Urinary bladder (tissue), 4 donors: ENCODE measurements at places on chromosomes 7 and 10. TPM values are rescaled to one million over a fixed set of nuclear protein-coding genes. Genes with fewer than 3 reads are reported as not detected.

GRCh38 chr7:22842973-22843372 is 20.3 kb upstream of the TOMM7 start:
- no peak for DNase-seq

DNA sequence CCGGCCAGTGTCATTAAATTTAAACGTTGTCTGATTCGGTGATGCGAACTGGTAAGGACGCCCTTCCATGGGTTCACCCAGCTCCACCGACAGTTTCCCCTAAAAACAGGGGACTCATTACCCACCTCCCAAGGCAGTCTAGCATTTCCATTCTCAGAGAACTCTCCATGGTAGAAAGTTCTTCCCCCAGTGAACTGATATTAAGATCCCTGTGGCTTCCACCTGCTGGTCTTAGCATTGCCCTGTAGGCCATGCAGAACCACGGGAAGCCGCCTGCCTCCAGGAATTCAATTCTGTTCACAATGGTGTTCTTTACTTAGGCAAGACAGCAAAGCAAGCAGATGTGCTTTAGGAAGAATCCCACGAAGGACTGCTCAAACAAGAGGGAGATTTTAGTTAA is 128.9 kb upstream of the NANOS1 start:
- no peak for DNase-seq

DNA sequence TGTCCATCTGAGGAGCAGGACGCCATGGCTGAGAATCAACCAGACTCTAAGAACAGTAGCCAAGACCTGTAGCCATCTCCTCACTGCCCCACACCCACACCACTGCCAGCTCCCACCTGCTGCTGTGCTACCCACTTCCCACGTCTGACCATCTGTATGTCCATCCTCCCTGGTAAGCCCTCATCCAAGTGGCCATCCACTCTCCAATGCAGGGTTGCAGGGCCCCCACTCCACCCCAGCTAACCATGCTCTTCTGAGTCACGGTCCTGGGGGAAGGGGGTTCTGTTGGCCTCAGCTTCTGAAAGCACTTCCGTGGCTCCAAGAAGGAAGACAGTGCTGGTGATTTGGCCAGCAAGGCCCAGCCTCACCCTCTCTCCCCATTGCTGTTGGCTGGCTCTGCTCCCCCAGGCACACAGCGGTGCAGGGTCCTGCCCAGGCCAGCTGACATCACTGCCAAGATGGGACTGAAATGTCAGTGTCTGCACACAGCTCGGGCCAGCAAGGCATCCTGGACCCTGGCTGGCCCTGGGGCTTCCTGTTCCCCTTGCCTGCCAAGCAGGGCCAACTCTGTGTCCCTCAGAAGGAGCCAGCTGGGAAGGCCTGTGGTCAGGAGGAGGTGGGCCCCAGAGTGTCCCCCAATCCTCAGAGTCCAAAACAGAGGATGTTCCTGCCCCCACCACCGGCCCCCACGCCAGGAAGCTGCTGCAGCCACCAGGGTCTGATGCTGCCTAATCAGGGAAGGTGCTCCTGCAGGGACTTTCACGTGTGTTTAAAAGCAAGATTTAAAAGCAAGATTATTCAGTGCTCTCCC is 17.5 kb downstream of the RASGEF1A start:
- DNase-seq: no peak

- no peak for DNase-seq
Measured at GRCh38 chr10:126060261-126060931, 164.0 kb downstream of the FANK1 start.

- DNase-seq: no peak
Measured at GRCh38 chr7:104983076-104983577, 30.9 kb upstream of the KMT2E start.

DNA sequence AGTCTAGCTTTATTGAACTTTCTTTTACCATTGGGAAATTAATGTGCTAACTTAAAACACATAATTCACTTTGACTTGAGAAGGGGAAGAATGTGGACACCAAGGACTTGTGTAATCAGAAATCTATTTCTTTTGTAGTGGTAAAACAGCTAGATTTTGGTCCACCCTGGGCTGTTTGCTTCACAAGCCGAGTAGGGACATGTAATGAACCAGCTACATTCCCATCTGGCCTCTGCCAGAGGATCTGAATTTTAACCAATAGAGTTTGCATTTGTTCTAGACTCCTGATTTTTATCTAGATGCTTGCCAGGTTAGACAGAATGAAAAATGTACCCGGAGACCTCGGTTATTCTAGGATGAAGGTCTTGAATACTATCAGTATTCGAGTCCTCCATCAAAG is 1.9 kb downstream of the CACNB2 start:
- no peak for DNase-seq

DNA sequence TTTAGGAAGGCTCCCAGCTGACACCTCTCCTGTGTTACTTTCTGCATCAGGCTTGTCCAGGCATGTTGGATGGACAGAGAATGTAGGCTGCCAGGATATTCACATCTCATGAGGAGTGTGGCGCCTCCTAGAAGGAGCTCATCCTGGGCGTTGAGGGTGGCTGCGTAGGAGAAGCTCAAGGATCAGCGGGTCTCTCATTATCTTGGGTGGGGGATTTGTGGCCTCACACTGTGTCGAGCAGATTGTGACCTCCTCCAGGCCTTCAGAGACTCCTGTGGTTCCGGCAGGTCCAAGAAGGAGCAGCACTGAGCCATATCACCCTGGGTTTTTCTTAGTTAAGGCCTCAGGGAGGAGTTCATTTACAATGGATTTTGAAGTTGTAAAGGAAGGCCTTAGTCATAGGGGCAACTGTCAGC is 8.7 kb upstream of the COBL start:
- DNase-seq: no peak

DNA sequence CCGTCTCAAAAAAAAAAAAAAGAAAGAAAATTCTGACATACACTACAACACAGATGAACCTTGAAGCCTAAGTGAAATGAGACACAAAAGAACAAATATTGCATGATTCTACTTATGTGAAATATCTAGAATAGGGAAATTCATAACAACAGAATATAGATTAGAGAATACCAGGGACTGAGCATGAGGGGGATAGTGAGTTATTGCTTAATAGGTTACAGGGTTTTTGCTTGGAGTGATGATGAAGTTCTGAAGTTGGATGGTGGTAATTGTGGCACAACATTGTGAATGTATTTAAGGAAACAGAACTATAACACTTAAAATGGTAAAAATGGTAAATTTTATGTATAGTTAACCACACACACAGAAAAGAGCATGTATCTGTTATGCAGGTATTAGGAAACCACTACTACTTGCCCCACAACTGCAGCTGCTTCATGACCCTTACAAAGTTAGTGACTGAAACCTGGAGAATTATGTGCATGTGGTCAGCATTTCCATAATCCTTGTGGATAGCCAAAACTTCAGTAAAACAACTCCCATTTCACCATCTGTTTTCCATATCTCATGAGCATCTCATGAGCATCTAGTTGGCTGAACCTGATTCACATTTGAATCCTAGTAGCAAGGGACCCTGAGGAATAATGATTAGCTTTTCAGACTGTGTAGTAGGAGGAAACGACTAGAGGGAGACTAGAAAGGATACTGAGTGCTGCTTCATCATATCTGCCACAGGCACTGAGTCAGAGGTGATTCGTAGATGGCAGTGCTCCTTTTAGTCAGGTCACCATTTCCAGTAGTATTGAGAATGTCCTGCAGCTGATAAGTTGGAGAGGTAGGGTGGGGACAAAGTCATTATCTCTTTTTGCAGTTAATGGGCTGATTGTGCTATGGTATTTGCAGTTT is 26.3 kb downstream of the SAMD8 start:
- DNase-seq: no peak

GRCh38 chr10:91410638-91411371 is 661 bp downstream of the HECTD2 start:
- no peak for DNase-seq

DNA sequence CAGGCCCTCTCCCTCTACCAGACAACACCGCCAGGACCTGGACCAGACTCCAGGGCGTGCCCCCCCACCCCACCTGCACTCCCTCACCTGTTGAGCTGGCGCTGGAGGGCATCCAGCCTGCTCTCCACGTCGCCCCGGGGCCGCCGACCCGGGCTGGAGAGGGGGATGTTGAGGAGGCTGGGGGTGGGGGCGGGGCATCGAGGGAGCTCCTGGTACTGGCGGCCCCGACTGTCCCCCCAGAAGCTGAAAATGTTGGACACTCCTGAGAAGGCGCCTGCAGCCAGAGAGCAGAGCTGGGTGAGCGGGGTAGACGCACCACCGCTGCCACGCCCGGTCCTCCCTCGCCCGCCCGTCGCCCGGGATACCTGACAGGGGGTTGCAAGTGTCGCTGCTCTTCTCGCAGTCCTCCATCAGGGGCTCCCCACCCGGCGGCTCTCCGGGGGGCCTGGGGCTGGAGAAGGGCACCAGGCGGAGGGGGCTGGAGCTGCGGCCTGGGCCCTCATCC is 30.8 kb downstream of the KCNH2 start:
- no peak for DNase-seq

- no peak for DNase-seq
Measured at GRCh38 chr10:16297642-16298041, 139.2 kb upstream of the PTER start.

GRCh38 chr7:85039196-85039923 is 147.5 kb downstream of the SEMA3D start:
- no peak for DNase-seq

DNA sequence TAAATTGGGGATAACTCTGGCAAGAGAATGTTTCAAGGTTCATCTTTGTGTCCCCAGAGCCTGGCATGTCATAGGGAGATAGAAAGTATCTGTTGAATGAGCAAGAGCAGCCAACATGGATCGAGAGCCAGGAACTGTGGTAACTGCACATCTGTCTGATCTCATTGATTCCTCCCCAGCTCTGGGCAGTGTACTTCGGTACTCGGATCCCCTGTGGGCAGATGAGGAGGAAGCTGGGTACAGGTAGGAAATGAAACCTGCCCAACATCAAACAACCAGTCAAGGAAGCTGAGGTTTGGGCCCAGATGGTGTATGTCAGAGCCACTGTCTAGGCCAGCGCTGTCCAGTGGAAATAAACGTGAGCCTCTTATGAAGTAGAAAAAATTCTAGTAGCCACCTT is 76.4 kb downstream of the GRK5 start:
- no peak for DNase-seq

DNA sequence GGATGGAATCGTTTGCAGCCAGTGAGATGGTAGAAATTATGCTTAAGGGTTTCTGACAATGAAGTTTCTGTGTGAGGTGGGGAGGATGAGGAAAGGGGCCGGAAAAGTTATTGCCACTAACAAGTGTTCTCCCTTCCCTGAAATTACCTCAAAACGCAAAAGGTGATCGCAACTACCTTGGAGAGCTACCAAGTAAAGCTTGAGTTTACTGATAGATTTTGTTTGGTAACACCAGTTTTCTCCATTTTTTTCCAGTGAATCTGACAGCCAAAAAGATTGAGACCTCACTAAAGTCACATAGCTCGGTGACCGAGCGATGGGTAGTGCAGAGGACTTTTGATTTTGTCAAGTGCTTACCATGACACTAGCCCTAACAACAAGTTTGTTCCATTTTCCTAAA is 1.6 kb downstream of the SUV39H2 start:
- no peak for DNase-seq

DNA sequence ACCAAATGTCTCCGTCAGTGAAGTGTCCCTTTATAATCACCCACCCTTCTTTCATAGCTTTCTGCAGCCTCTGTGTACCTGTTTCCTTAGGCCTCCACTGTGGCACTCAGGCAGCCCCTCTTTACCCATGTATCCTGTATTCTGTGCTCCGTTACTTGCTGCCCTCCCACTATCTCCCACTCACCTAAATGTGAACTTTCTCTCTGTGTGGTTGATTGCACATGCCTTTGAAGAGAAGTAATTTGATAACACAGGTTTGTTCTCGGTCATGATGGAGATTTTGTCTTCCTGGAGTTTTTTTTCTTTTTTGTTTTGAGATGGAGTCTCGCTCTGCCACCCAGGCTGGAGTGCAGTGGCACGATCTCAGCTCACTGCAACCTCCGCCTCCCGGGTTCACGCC is 61.5 kb downstream of the REEP3 start:
- no peak for DNase-seq

GRCh38 chr10:74055383-74056049 is 57.6 kb downstream of the VCL start:
- no peak for DNase-seq

- no peak for DNase-seq
Measured at GRCh38 chr10:17041626-17042520, 87.7 kb downstream of the CUBN start.

GRCh38 chr10:43304687-43305333 is 37.9 kb upstream of the RASGEF1A start:
- no peak for DNase-seq

MAT1A gene
- not detected for total RNA-seq

WIPF3 gene
- total RNA-seq: 0.95 TPM

MBLAC1 gene
- total RNA-seq: 1.3 TPM

STEAP1B gene
- 3.2 TPM for total RNA-seq

TRIM50 gene
- total RNA-seq: 0.21 TPM

RARRES2 gene
- 86.2 TPM for total RNA-seq
